Sigmoid colon (tissue), 7 donors: ENCODE measurements at places on chromosomes 3 and 15. TPM values are rescaled to one million over a fixed set of nuclear protein-coding genes. Genes with fewer than 3 reads are reported as not detected.

TFG gene
- total RNA-seq, result 57.9 TPM

- no peak overlapping the region for H3K4me3 ChIP-seq
- H3K27me3 ChIP-seq, result no peaks in the 10 kb centered on the region
- DNase-seq, result no peak
- H3K27ac ChIP-seq, result no peak overlapping the region
- H3K4me1 ChIP-seq, result peaks cover 8% of the 10 kb centered on the region
These were observed 28.0 kb upstream of the VGLL4 start for GRCh38 chr3:11671648-11672100.

DNA sequence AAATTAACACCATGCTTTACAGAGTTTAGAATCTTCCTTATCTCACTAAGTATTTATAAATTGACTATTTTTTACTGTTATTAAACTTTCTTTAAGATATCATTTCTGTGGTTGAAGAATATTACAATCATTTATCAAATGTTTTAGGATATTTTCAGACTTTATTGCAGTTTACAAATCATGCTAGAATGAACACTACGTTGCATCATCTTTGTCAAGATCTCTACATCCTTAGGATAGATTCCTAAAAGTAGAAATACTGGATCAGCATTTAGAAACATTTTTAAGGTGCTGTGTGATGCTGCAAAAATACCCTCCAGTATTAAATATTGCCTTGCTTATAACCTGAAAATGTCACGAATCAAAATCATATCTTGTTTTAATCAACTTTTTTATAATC is 2.5 kb upstream of the PLD1 start:
- DNase-seq, result no peak
- peaks cover 8% of the 10 kb centered on the region for H3K4me1 ChIP-seq
- no peaks in the 10 kb centered on the region for H3K27me3 ChIP-seq
- H3K27ac ChIP-seq, result no peak overlapping the region
- no peak overlapping the region for H3K4me3 ChIP-seq
- H3K36me3 ChIP-seq, result no peaks in the 10 kb centered on the region

DNA sequence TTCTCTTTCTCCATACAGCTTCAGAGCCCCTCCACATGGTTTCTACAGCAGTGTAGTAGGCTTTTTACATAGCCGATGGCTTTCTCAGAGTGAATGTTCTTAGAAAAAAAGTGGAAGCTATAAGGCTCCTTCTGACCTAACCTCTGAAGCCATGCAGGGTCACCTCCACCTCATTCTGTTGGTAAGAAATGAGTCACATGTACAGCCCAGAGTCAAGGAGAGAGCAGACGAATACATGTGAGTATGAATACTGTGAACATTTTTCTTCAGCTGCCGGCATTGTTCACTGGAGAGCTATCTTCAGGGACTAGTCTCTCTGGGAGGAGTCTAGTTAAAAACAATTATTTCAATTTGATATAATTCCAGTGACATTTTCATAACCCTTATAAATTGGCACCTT is 68.2 kb upstream of the THRB start:
- no peaks in the 10 kb centered on the region for H3K36me3 ChIP-seq
- no peak overlapping the region for H3K4me3 ChIP-seq
- no peaks in the 10 kb centered on the region for H3K4me1 ChIP-seq
- DNase-seq, result no peak
